ENCODE measurements at places on chromosomes 1 and 21.

DNA sequence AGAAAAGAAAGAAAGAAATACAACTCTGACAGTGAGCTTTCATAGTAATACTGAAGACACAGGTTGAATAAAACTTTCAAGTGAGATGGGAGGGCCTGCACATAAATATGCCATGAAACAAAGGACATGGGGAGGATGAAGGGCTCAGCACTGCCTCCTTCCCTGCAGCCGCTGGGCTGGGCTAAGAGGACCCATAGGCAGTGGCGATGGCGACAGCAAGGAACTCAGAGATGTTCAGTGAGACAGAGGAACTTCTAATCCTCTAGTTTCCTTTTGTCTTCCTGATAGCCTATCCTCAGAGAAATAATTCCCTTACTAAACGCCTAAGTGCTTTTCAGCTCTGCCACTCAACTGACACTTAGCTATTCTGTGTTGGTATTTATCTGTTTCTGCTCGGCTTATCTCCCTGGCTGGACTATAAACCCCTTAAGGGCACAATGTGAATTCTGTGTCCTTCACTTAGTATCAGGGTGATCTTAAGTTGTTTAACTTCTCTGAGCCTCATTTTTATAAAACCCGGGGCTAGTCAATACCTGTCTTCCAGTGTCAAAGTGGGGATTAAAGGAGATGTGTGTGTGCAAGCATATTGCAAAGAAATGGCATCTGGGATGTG lies 24.4 kb upstream of the IER5 start:
- no peak for DNase-seq

DNA sequence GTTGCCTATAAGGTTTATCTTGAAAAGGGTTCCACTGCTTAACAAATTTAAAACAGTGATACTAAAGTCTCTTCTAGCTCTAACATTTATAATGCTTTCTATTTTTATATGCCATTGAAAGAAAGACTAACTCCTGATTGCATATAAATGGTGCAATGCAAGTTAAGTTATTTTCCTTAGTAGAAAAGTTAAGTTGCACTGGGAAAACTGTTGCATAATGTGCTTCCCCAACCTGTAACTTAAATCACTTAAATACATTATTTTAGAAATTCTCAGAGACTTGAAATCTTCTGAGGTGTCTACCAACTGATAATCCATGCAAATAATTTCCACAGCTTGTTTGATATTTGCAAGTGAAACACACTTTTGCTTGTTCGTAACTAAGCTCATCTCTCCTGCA lies 175.0 kb upstream of the HMCN1 start:
- no peak for DNase-seq

- DNase-seq, result peak; percentile 46
Observed at GRCh38 chr1:51569284-51570062, 47.4 kb upstream of the OSBPL9 start.

DNA sequence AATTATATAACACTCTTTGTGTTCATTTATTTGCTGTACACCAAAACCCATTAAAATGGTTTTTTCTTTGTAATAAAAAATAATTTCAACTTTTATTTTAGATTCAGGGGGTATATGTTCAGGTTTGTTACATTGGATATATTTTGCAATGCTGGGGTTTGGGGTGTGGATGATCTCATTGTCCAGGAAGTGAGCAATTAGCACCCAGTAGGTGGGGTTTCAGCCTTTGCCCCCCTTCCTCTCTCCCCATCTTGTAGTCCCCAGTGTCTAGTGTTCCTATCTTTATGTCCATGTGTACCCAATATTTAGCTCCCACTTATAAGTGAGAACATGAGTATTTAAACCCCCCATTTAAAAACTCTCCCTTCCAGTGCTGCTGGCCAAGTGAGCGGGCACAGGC lies 184.6 kb downstream of the RHOU start:
- DNase-seq, result no peak

DNA sequence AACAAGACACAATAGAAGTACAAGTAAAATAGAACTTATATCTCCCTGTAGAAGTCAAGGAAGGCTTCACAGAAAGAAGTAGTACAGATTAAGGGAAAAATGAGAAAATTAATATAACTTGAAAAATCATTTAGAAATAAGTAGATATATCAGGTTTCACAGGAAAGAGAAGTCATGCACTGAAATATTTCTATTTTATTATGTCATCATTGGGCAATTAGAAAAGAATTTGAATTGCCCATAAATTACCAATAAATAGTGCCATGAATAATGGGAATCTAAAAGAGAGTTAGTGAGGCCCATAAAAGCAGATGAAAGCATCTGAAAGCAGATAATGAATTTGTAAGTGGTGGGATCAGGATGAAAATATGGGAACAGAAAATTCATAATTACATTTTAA lies 1597.8 kb downstream of the PLA2G4A start:
- DNase-seq, result no peak

DNA sequence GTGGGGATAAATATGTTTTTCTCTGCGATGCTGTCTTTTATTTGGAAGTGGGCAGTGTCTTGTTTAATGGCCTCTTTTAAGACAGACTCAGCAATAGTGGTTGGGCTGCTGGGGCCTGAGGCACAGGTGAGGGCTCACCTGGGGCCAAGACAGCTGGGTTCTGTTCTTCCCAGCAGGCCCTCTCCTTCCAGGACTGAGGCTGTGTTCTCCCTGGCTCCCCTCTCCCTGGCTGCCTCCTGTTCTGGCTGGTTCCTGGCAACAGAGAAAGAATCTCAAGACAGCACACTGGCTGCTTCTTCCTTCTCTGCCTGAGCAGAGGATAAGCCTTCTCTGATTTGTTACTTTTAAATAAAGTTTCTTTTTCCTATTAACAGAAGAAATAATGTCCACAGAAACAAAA lies 7.4 kb upstream of the GRHL3 start:
- DNase-seq, result no peak

DNA sequence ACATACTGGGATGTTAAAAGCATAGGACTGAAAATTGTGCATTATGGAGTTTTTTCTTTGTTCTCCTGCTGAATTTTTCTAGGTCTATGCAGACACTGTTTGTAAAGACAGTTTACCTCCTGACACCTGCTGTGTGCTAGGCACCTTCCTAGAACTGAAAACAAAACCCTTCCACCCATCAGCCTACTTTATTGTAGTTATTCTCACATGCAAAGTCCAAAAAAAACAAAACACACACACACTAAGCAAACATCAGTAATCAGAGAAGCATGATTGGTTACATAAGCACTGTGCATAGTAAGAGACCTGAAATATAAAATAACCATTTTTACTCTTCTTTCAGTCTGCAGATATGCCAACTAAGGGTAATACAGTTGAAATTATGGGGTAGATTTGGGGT lies 195.1 kb downstream of the CRB1 start:
- no peak for DNase-seq

- no peak for DNase-seq
Observed at GRCh38 chr1:94463765-94464330, 45.7 kb downstream of the ABCD3 start.

DNA sequence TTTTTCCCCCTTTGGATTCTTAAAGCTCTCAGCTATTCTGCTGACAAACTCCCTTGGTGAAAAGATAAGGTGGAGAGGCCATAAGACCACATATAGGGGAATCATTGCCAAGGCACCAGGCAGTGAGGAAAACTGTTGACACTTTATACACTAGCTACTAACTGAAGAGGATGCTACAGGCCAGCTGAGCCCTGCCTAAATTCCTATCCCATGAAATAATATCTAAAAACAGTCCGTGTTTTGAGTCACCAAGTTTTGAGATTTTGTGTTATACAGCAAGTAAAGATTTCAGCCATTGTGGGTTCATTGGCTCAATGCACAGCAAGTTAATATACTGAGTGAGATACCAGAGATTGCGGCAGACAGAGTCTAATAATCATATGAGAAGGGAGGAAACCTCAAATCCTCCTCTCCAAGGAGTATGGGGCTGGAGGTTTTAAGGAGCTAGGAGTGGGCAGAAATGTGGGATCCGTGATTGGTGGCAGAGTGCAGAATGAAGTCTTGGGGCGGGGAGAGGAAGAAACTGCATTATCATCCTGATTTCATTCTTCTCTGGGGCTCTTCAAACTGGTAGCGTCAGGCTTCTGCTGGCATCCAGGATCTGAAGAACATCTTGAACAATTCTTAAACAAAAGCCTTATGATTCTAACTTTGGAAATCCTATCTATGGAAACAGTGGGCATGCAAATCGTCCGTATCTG lies 9.2 kb downstream of the CLDN8 start:
- DNase-seq, result no peak

GRCh38 chr1:6011161-6011945 lies 19.1 kb upstream of the NPHP4 start:
- no peak for DNase-seq

GRCh38 chr1:99763956-99764355 lies 2.5 kb downstream of the FRRS1 start:
- DNase-seq, result no peak

All from stimulated activated CD4-positive, alpha-beta T cell treated with anti-CD3 and anti-CD28 coated beads, TNF-alpha, amount 100 ng/mL, for 48 hours (primary cell).